ENCODE measurements at places on chromosomes 16 and 17.

- DNase-seq: no peak
Observed at GRCh38 chr16:5971924-5972323, 874.3 kb upstream of the EEF2KMT start.

DNA sequence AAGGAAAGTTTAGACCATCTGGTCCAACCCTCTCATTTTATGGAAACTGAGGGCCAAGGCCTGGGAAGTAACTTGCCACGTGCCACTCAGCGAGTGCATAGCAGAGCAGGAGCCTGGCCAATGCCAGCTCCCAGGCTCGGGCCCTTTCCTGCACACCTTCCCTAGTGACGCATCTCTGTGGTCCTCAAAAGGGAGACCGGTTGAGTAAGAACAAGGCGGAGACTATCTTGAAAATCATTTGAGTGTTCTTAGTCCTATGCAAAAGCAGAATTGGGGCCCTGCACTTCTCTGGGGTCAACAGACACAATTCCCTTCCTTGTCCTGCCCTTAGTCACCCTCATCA lies 2.8 kb downstream of the CCL4 start:
- no peak for DNase-seq

DNA sequence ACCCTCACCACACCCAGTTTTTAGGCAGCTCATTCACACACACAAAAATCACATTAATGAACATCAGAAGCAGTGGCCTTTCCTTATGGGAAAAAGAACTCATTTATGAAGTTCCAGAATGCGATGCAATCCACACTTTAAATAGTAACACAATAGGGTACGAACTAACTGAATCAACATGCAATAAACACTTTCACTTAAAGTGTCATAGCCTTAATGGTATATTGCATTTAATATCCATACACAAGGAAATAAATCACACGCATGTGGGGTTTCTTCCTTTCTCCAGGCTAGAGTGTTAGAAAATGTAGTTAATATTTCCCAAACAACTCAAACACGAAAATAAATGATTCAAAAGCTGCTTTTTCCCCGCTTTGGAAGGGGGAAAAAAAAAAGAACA lies 19.7 kb downstream of the ADCY9 start:
- no peak for DNase-seq

- no peak for DNase-seq
Observed at GRCh38 chr17:34399725-34400124, 36.7 kb upstream of the CCL1 start.

GRCh38 chr16:17367036-17367435 lies 103.7 kb downstream of the XYLT1 start:
- DNase-seq: no peak

DNA sequence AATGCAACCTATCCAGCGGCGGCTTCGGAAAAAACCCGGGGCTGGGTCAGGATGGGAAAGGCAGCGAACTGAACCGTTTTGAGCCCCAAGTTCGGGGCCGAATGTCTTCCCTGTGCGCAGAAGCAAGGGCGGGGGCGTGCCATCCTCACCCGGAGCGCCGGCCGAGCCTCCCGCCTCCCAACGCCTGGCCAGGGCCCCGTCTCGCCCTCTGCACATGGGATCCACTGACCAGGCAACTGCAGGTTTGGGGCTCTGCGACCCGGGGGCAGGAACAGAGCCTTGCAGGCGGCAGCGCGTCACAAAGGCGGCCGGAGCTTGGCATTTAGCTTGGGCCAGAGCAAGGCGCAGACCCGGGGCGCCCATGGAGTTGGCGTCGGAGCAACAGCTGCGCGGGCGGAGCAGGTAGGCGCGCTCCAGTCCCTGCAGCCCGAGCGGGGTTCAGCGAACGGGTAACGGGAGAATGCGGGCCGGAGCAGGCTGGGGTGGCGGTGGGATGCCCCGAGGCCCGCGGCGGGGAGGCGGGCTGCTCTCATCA lies at the start of gene FBXO39:
Gene FBXO39 (plus strand): TSS at position 345 of the 535 bp plus-strand sequence. CDS start 3,654 bp downstream, outside the sequence.
- DNase-seq: no peak

DNA sequence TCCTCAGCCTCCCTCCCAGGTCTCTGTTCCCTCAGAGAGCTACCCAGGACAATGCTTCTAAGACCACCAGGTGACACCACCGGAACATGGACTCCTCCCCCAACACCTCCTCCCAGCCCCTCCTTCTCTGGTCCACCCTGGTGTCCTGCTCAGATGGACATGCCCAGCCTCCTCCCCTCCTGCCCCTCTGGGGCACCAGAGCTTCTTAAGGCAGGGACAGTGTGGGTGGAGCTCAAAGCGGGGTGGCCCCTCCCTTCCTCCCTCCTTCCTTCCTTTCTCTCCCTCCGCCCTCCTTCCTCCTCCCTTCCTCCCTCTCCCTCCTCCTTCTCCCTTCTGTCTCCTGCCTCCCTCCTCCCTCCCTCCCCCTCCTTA lies 22.7 kb downstream of the TRPV3 start:
- DNase-seq: no peak

DNA sequence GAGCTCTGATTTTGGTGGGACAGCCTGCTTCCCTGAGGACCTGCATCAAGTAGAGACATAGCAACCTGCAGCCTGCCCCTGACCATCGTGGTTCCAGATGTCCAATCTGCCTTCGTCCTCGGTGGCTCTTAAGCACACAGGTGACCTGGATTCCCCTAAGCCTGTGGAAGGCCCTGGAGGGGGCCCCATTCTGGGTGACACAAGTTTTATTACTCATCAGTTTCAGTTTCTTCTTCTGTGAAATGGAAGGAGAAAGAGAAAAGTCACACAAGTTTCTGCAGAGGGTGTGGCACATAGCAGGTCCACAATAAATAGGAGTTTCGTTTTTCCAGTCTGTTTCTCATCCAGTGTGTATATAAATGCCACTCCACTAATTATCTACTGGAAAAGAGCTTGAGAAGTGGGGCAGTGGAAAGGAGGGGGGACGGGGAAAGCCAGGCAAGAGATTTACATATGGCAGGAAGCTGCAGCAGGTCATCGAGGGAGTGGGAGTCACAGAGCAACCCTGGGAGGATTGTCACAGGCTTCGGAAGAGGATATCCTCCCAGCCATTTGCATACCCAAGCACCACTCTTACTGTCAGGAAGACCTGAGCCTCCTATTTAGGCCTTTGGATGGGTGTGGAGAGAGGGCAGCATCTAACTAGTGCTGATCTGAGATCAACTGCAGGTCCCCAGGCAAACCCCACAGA lies 10.0 kb upstream of the NOS2 start:
- no peak for DNase-seq

- DNase-seq: no peak
Observed at GRCh38 chr17:49963626-49964302, 5.2 kb upstream of the DLX4 start.

DNA sequence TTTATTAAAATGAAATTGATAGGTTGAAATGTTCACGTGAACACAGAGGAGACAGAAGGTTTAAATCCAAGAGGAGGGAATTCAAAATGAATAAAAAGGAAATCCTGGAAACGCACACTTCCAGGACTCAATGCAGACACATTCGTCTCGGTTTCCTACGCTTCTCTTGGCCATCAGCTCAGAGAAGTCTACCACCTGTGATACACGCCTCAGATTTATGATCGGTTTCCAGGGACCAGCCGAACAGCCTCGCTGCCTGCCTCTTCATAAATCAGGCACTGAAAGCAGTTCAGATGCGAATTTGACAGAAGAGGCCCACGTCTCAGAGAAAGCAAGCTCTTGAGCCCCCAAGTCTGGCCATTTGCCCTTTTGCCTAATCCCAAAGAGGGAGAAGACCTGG lies 125.5 kb upstream of the IRX3 start:
- DNase-seq: no peak

DNA sequence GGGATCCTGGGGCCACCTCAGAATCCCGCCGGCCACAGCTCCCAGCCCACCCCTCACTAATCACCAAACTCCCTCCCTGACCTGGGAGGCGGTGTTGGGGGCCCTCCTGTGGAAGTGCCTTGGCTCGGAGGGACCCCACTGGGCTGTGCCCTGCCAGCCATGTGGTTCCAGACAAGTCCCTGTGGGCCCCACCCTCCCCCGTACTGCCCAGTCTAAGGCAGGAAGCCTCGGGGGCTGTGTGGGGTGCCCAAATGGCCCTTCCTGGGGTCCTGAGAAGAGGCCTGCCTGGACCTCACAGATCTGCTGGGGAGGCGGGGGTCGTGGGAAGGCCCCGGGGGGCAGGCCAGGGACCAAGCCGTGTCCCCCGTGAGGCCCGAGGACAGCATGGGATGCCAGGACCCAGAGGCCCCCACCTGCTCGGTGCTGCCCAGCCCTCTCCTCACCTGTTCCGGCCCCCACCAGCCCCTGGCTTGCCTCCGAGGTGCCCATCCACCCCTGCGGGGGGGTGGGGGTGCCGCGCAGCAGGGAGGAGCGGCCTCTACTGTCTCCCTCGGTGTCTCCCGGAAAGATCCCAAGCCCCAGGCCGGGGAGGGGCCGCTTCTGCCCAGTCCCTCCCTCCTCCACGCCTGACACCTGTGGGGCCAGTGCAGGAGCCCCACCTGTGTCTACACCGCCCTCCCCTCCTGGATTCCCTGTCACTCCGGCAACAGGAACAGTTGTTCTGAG lies 9.3 kb upstream of the KREMEN2 start:
- no peak for DNase-seq

- no peak for DNase-seq
Observed at GRCh38 chr16:56202036-56202435, 10.7 kb downstream of the GNAO1 start.

Measured in activated effector memory CD4-positive, alpha-beta T cell treated with Interleukin-2 at 50 U/mL for 16 hours (primary cell).